ENCODE measurements at places on chromosomes 1 and 21.

- peak; percentile 57 for DNase-seq
Measured at GRCh38 chr1:6466023-6466422, at the start of gene TNFRSF25. Gene TNFRSF25 (minus strand): TSS chr1:6466173. CDS start chr1:6466107, 66 bp downstream.

GRCh38 chr1:87678266-87678665 lies 349.6 kb downstream of the LMO4 start:
- DNase-seq, result no peak

- DNase-seq, result no peak
Measured at GRCh38 chr1:27581823-27582243, 22.1 kb downstream of the AHDC1 start.

- no peak for DNase-seq
Measured at GRCh38 chr1:16386454-16387113, 19.5 kb downstream of the SZRD1 start.

DNA sequence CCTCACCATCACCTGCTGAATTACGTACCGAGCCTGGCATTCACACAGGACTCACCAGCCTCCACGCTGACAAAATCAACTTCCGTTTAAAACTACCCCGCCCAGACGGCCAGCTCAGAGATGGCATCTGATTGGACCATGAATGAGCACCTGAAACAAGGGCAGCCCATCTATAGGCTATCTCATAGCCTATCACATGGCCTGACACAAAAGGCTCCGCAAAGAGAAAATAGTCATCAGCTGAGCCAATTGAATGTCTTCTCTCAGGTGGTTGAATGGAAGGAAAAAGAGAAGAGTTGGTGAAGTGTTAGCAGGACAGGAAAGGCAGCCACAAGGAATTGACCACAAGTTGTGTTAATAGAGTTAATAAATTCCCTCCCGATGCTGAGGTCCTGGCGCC lies 50.6 kb upstream of the ZC3H12A start:
- DNase-seq, result no peak

DNA sequence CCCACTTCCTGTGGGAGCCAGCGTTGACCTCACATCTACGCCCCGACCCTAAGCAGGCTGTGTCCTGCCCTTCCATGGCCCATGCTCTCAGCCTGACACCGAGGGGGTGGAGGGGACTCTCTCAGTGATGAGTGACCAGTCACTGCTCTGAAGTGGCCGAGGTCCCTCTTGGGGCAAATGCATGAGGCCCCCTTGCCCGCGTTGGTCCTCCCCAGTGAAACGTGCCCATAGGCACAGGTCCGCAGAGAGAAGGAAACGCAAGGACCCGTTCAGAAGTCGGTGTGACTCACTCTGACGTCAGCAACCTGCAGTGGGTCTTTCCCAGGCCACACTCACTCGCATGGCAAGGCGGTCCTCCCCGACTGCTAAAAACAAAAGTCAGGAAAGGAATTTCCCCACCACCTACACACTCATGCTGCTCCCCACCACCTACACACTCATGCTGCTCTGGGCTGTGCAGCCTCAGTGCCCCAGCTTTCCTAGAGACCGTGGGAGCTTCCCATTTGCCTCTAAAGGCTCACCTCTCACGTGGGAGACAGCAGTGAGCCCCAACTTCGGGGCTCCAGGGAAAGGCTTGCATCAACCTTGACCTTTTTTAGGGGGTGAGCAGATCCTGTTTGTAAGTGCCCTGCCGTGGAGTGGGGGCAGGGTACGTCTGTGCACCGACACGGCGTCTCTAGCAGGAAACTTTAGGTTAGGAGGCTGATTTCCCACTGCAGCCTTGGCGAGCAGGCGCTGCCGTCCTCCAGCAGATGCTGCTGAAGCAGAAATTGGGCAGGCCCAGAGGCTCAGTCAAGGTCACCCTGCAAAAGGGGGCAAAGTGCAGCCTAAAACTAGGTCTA lies 11.4 kb downstream of the UBASH3A start:
- peak; percentile 95 for DNase-seq

- DNase-seq, result no peak
Measured at GRCh38 chr1:241688940-241689368, 36.9 kb downstream of the WDR64 start.

DNA sequence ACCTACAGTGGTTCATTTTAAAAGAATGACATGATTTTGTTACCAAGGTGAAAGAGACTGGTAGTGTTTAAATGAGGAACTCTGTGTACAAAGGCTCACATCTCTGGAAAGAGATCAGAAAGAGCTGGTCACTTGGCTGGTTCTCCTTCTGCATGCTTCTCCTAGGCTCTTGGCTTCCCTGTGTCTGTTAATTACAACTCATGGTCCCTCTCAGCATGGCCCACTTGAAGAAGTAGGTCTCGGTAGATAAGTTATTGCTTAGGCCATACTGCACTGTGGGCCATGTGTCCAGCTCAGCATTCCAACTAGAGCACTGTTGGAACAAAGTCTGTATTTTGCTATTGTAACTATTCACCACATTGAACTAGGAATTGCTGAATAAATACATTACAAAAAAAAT lies 91.1 kb downstream of the KIAA0319L start:
- no peak for DNase-seq

- DNase-seq, result no peak
Measured at GRCh38 chr1:226201029-226201593, 14.6 kb upstream of the ACBD3 start.

- no peak for DNase-seq
Measured at GRCh38 chr1:5239911-5240310, 585.5 kb downstream of the AJAP1 start.

- no peak for DNase-seq
Measured at GRCh38 chr1:80779275-80779674, 1021.5 kb upstream of the ADGRL2 start.

DNA sequence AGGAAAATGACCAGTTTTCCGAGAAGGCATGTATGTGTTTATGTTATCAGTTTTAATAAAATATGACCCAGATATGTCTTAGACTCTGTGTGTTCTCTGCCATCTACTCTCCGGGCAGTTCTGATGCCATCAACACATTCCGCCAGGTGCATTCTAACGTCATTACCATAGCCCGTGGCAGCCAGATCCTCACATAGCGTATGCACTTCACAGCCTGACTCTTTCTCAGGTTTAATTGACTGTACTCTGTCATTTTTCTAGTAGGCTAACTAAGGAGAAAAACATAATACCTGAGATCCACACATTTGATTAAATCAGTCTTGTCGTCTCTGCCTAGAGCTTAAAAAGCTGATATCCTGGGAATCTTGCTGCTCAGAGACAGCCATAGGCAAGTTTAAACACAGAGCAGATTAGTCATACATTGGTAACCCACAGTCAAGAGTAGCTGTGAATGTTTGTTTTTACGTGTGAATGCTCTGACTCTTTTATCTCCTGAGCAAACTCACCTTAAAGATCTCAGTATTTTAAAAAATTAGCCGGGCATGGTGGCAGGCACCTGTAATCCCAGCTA lies 175.9 kb downstream of the GREM2 start:
- DNase-seq, result no peak

DNA sequence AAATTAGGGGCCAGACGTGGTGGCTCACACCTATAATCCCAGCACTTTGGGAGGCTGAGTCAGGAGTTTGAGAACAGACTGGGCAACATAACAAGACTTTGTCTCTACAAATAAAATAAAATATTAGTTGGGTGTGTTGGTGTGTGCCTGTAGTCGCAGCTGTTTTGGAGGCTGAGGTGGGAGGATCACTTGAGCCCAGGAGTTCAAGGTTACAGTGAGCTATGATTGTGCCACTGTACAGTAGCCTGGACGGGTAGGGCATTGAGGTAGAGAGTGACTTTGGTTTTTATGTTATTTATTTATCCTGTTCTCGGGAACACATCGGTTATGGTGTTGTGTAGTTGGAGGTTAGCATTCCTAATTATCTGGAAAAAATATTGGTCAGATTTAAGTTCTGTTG lies 19.5 kb downstream of the KIF1B start:
- DNase-seq, result no peak

GRCh38 chr1:91827087-91827458 lies 58.9 kb downstream of the TGFBR3 start:
- no peak for DNase-seq

GRCh38 chr1:159239551-159240220 lies 35.0 kb downstream of the ACKR1 start:
- no peak for DNase-seq

GRCh38 chr1:53137729-53138128 lies 4.7 kb downstream of the SLC1A7 start:
- no peak for DNase-seq

GRCh38 chr21:32888971-32889370 lies 117.4 kb upstream of the PAXBP1 start:
- DNase-seq, result no peak

DNA sequence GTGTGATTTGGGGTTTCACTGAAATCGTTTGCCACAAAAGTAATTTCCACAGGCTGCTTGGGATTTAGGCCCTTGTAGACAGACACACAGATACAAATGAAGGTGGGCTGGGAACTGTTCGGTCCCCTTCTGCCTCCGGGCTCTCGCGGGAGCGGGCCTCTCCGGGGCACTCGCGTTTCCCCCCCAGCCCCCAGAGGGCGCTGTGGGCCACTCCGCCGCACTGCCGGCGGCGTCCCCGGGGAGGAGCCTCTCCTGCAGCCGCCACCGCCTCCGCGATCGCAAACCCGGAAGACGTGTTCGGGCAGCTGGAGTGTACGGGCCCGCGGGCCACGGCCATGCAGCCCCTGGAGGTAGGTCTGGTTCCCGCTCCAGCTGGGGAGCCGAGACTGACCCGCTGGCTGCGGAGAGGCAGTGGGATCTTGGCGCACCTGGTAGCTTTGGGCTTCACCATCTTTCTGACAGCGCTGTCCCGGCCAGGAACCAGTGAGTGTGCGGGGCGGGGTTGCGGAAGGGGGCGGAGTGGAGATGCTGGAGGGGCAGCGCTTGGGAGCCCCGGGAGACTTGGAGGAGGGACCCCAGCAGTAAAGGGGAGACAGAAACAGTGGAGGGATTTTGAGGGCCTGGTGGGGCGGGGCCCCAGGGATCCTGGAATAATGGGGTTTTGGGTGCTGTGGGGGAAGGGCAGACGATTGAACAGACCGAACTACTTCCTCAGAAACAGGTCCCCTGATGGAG lies at the start of gene CYB561D1:
Gene CYB561D1 (plus strand): TSS at position 290 of the 735 bp plus-strand sequence. CDS start 46 bp downstream, at position 336.
- DNase-seq, result peak; percentile 84

- DNase-seq, result no peak
Measured at GRCh38 chr1:38852780-38853179, 6.8 kb downstream of the RRAGC start.

All from stimulated activated CD4-positive, alpha-beta T cell treated with anti-CD3 and anti-CD28 coated beads, Interleukin-2, amount 100 ng/mL, for 4 hours (primary cell).